ENCODE measurements at places on chromosomes 1 and 21. TPM values are rescaled to one million over a fixed set of nuclear protein-coding genes. Genes with fewer than 3 reads are reported as not detected.

GRCh38 chr1:91070298-91070697, 48.5 kb upstream of the ZNF644 start:
- no peaks in the 10 kb centered on the region for H3K27me3 ChIP-seq
- no peak overlapping the region for H3K27ac ChIP-seq
- H3K36me3 ChIP-seq, result no peaks in the 10 kb centered on the region
- no peak for DNase-seq

DNA sequence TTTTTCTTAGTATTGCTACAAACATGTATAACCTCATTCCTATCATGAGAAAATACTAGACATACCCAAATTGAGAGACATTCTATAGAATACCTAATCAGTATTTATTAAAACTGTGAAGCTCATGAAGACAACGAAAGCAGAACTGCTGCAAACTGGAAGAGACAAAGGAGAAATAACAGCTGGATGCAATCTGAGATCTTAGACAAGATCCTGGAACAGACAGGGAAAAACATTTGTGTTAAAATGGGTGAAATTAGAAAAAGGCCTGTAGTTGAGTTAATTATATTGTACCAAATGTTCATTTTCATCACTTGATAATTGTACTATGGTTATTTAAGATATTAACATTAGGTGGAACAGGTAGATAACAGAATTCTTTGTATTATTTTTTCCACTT, 392.0 kb downstream of the PLPP3 start:
- no peak overlapping the region for H3K27ac ChIP-seq
- no peak for DNase-seq
- H3K36me3 ChIP-seq, result no peaks in the 10 kb centered on the region
- H3K4me1 ChIP-seq, result no peaks in the 10 kb centered on the region

GRCh38 chr1:182622901-182623528, 18.8 kb upstream of the RGS16 start:
- no peak overlapping the region for H3K4me3 ChIP-seq
- no peak overlapping the region for H3K27ac ChIP-seq
- H3K36me3 ChIP-seq, result no peaks in the 10 kb centered on the region

FMOD gene
- not detected for total RNA-seq

- no peak overlapping the region for H3K27ac ChIP-seq
- H3K4me1 ChIP-seq, result no peaks in the 10 kb centered on the region
These were observed 25.4 kb downstream of the IVNS1ABP start for GRCh38 chr1:185291652-185292051.

DNA sequence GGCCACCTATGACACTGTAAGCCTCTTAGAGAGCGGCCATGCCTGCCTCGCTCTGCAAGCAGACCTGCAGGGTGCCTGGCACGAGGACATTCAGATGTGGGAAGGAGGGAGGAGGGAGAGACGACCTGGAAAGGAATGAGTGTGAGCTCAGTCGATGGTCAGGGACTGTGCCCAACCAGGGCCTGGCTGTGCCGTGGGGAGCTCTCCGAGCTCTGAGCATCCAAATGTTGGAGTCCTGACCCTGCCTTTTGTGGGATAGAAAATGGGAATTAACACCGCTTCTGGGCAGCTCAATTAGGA, 7.3 kb downstream of the CSTB start:
- H3K4me3 ChIP-seq, result no peak overlapping the region
- no peaks in the 10 kb centered on the region for H3K4me1 ChIP-seq
- H3K27me3 ChIP-seq, result no peaks in the 10 kb centered on the region
- H3K27ac ChIP-seq, result no peak overlapping the region

GRCh38 chr1:165679282-165680036, 18.9 kb downstream of the ALDH9A1 start:
- no peaks in the 10 kb centered on the region for H3K4me1 ChIP-seq
- peaks cover 74% of the 10 kb centered on the region for H3K36me3 ChIP-seq
- no peak overlapping the region for H3K27ac ChIP-seq
- DNase-seq, result no peak

CD247 gene
- total RNA-seq, result 1,309 TPM

DNA sequence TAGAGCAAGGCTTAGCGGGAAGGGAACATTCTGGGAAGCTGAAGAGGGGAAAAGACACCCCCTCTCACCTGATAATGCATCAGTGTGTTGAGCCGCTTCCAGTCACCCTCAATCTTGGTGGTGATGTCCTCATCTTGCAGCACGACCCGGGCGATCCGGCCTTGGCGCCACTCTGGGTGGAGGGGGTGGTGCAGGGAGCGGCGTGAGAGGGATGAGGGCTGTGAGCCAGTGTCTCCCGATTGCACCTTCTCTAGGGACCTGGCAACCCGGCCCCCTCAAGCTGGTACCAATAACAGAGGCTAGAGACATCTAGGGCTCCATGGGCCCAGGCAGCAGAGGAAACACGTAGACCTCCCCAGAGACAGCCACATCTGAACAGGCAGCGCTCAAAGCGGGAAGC, 127.4 kb upstream of the CD34 start:
- no peaks in the 10 kb centered on the region for H3K27me3 ChIP-seq
- H3K4me1 ChIP-seq, result no peaks in the 10 kb centered on the region
- no peak overlapping the region for H3K4me3 ChIP-seq
- no peaks in the 10 kb centered on the region for H3K36me3 ChIP-seq

GRCh38 chr1:163298365-163298764, 23.4 kb upstream of the NUF2 start:
- no peak overlapping the region for H3K27ac ChIP-seq
- H3K4me1 ChIP-seq, result no peaks in the 10 kb centered on the region
- H3K27me3 ChIP-seq, result no peaks in the 10 kb centered on the region
- DNase-seq, result no peak

DNA sequence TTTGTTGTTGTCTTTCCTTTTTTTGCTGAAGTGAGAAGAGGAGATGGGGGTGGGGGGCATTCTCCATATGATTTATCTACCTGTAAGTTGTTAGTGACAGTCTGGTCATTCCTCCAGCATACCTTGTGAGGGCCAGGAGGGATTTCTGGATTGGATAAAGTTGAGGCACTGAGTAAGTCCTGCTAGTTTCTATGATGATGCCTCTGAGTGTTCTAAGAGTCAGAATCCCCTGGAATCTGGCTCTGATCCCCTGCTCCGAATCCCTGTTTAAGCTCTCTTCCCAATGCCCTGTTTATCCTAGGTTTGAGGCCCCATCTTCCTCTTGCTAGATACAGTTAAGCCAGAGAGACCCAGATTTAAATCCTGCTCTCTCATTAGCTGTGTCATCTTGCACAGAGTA, 83.2 kb upstream of the HOOK1 start:
- no peak overlapping the region for H3K27ac ChIP-seq
- H3K27me3 ChIP-seq, result no peaks in the 10 kb centered on the region
- H3K36me3 ChIP-seq, result no peaks in the 10 kb centered on the region
- no peaks in the 10 kb centered on the region for H3K4me1 ChIP-seq
- no peak for DNase-seq

- no peaks in the 10 kb centered on the region for H3K27me3 ChIP-seq
- no peaks in the 10 kb centered on the region for H3K36me3 ChIP-seq
- H3K4me1 ChIP-seq, result no peaks in the 10 kb centered on the region
- no peak overlapping the region for H3K4me3 ChIP-seq
- no peak for DNase-seq
These were observed 119.5 kb downstream of the NTMT2 start for GRCh38 chr1:170265234-170265633.

- no peaks in the 10 kb centered on the region for H3K36me3 ChIP-seq
- H3K27ac ChIP-seq, result no peak overlapping the region
- no peaks in the 10 kb centered on the region for H3K27me3 ChIP-seq
- H3K4me3 ChIP-seq, result peak overlapping the region; percentile 41
- DNase-seq, result no peak
- peaks cover 36% of the 10 kb centered on the region for H3K4me1 ChIP-seq
These were observed 163.4 kb downstream of the RUNX1 start for GRCh38 chr21:34885626-34886239.

GRCh38 chr1:38328278-38329035, 281.9 kb upstream of the POU3F1 start:
- H3K27me3 ChIP-seq, result no peaks in the 10 kb centered on the region
- no peak for DNase-seq
- H3K4me1 ChIP-seq, result no peaks in the 10 kb centered on the region
- no peaks in the 10 kb centered on the region for H3K36me3 ChIP-seq
- H3K4me3 ChIP-seq, result no peak overlapping the region

GRCh38 chr1:157252473-157252872, 114.3 kb upstream of the ETV3 start:
- H3K27ac ChIP-seq, result no peak overlapping the region
- H3K36me3 ChIP-seq, result no peaks in the 10 kb centered on the region
- H3K4me3 ChIP-seq, result no peak overlapping the region
- no peaks in the 10 kb centered on the region for H3K4me1 ChIP-seq
- DNase-seq, result no peak

DNA sequence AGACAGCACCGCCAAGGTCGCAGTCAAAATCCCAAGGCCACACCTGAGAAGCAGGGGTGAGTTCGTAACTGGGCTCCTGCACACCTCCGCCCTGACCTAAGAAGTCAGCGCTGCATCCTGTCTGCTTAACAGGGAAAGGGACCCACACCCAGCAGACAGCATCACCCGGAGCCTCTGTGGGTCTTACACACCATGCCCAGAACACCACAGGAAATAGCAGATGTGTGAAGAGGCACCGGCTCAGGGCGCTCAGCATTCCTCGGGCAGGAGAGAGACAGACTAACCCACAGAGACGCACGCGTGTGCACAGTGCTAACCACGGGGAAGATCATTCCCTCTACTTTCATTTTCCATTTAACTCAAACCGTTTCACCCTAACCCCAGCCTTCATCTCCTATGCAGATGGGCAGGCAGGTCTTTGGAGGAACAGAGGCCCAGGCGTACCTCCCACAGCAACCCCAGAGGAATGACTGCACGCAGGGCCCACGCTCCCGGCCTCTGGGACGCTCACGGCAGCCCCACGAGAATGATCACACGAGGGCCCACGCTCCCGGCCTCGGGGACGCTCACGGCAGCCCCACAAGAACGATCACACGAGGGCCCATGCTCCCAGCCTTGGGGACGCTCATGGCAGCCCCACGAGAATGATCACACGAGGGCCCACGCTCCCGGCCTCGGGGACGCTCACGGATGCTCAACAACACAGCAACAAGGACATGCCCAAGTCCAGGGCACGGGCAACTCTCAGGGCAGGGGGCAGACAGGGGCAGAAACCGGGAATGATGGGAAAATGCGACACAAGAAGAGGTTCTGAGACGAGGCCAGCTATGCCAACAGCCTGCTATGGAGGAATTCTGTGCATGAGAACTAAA, 20.9 kb downstream of the POFUT2 start:
- peak overlapping the region; percentile 59 for H3K27ac ChIP-seq
- peak; percentile 84 for DNase-seq
- peaks cover 32% of the 10 kb centered on the region for H3K36me3 ChIP-seq
- H3K27me3 ChIP-seq, result no peaks in the 10 kb centered on the region

ANKRD34A gene
- total RNA-seq, result 1.4 TPM

SH2D1B gene
- 133 TPM for total RNA-seq

GRCh38 chr1:206013026-206013795, 10.0 kb upstream of the RAB7B start:
- no peak overlapping the region for H3K27ac ChIP-seq
- H3K4me3 ChIP-seq, result no peak overlapping the region
- H3K27me3 ChIP-seq, result no peaks in the 10 kb centered on the region
- H3K4me1 ChIP-seq, result peaks cover 14% of the 10 kb centered on the region

DNA sequence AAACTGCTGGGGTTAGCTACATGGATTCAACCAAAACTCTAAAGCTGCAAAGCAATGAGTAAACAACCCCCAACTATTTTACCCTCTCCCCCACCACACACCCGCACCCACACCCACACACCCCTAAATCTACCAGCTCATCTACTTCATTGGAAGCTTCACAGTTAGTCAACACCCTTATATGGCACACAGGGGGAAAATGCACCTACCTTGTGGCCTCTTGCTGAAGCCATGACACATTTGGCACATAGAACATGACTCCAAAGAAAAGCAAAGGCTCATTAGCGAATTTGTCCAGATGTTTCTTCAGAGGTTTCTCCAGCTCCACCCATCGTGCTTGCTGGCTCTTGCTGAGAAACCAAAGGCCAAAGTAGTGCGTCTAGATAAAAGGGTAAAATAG, 99.8 kb downstream of the PTPN14 start:
- H3K4me1 ChIP-seq, result no peaks in the 10 kb centered on the region
- H3K36me3 ChIP-seq, result no peaks in the 10 kb centered on the region
- H3K27me3 ChIP-seq, result no peaks in the 10 kb centered on the region
- DNase-seq, result no peak
- H3K27ac ChIP-seq, result no peak overlapping the region

RPS27 gene
- 2,323 TPM for total RNA-seq

- H3K27ac ChIP-seq, result peak overlapping the region; percentile 16
- no peaks in the 10 kb centered on the region for H3K36me3 ChIP-seq
- no peaks in the 10 kb centered on the region for H3K27me3 ChIP-seq
- H3K4me1 ChIP-seq, result peaks cover 36% of the 10 kb centered on the region
- DNase-seq, result no peak
These were observed 4.3 kb upstream of the SLC30A1 start for GRCh38 chr1:211583011-211583992.

- peaks cover 8% of the 10 kb centered on the region for H3K4me1 ChIP-seq
- no peaks in the 10 kb centered on the region for H3K27me3 ChIP-seq
- no peaks in the 10 kb centered on the region for H3K36me3 ChIP-seq
- H3K4me3 ChIP-seq, result no peak overlapping the region
- peak; percentile 19 for DNase-seq
These were observed 185.3 kb downstream of the RERE start for GRCh38 chr1:8632102-8632501.

- H3K4me3 ChIP-seq, result no peak overlapping the region
- H3K4me1 ChIP-seq, result peaks cover 5% of the 10 kb centered on the region
- no peak overlapping the region for H3K27ac ChIP-seq
- no peaks in the 10 kb centered on the region for H3K27me3 ChIP-seq
- no peak for DNase-seq
- no peaks in the 10 kb centered on the region for H3K36me3 ChIP-seq
These were observed 10.6 kb upstream of the LRP8 start for GRCh38 chr1:53338423-53338822.

- peaks cover 28% of the 10 kb centered on the region for H3K36me3 ChIP-seq
- no peak overlapping the region for H3K4me3 ChIP-seq
- H3K27me3 ChIP-seq, result no peaks in the 10 kb centered on the region
- DNase-seq, result no peak
These were observed 33.4 kb upstream of the C1orf198 start for GRCh38 chr1:230901671-230902070.

- DNase-seq, result no peak
- no peaks in the 10 kb centered on the region for H3K36me3 ChIP-seq
These were observed 12.5 kb upstream of the KCNA3 start for GRCh38 chr1:110687250-110687649.
